ENCODE measurements at places on chromosomes 7 and 10. TPM values are rescaled to one million over a fixed set of nuclear protein-coding genes. Genes with fewer than 3 reads are reported as not detected.

Gene SRRM3
- not detected for total RNA-seq

Gene LRRC17
- 0.86 TPM for total RNA-seq

Gene LIPF
- not detected for total RNA-seq

Gene FGFBP3
- total RNA-seq: 1.7 TPM

Gene ASB4
- not detected for total RNA-seq

Gene OGDHL
- total RNA-seq: not detected

DNA sequence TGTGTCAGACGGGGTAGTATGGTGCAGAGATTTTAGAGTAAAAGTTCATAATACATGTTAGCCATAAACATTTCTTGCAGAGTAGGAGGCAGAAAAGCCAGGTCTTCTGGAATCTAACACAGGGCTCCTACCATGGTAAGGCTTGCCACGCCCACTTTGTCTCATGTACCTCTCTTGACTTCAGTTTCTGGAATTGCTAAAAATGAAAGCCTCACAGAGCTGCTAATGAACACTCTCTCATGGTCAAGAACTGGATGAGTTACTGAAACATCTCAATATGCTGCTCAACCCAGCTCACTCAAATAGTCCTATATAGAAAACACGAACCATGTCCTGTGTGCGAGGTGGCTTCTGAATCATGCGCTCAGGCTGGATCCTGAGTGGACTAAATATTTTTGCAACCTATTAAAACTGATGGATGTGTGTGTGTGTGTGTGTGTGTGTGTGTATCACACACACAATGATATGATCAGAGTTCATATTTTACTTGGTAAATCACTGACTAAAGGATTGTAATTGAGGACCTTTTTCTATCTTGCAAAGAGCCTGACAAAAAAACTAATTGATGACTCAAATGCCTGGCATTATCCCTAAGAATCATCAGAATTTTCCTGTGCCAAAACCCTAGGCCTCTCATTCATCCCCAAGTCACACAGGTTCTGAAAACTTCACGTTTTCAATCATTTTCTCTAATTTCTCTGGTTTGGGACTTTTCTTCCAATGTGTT, 1306.6 kb downstream of the XPNPEP1 start:
- no peak for DNase-seq

DNA sequence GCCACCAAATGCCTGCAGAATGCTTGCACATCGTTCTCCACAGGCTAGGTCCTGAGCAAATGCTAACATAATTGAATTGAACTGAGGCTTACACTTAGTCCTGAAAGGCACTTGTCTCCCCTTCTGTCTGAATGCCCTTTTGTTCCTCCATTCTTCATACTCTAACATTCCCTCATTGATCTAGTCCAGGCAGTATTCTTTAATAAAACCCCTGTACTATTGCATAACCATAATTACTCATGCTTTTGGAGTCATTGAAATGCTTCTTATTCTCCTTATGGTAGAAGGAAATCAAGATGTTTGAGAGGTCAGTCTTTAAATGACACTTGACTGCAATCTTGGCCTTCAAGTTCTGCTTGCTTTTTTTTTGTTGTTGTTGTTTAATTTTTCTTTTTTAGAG, 7.1 kb downstream of the PI4K2A start:
- no peak for DNase-seq

GRCh38 chr10:3472287-3473051, 299.9 kb upstream of the PITRM1 start:
- DNase-seq: no peak

DNA sequence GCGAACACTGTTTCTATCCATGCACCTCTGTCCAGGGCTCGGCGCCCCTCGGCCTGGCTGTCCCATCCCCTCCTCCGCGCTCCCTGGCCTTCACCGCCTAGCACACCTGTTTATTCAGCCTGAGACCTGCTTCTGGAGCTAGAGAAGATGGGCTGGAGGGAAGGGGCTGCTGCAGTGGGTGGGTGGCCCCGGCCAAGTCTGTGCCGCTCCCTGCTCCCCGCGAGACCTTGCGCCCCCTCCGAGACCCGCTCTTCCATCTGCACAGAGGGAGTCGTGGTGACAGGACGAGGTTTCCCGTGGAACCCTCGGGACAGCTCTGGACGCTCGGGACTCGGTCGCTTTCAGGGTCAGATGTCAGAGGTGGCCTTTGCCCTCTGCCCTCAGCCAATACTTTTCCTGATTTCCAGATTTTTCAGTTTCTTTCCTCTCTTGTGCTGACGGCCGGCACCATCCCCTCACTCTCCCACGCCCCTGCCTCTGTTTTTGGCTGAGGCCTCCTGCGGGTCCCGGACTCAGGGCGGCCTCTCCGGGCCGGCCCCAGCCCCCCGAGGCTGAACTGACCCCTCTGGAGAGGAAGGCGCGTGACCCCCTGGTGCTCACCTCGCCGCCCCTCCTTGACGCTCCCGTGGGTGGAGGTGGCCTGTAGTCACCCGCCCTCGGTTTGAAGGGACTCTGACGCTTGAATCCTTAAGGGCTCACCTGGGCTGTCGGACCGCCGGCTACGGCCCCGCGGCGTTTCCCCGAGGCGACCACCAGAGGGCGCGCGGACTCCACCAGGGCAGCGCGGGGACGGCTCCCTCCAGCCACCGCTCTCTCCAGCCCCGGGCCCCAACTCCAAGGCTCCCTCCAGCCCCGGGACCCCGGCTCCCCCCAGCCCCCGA, 15.6 kb downstream of the SHH start:
- DNase-seq: peak; percentile 60

DNA sequence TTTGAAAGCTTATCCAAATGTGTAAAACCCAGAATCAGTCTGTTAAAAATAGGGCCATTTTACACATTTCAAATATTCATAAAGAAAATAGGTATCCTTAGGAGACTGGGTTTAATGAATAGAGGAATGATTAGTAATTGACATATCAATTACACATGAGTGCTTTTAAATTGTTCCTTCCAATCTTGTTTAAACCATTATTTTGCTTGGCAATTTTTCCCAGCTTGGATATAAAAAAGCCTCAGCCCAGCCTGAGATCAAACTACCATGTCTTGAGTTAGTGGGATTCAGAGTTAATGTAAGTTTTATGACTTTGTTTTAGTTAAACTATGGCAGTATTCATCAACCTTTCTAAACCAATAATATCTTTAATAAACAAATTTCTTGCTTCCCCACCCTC, 28.3 kb downstream of the PARP12 start:
- DNase-seq: no peak

DNA sequence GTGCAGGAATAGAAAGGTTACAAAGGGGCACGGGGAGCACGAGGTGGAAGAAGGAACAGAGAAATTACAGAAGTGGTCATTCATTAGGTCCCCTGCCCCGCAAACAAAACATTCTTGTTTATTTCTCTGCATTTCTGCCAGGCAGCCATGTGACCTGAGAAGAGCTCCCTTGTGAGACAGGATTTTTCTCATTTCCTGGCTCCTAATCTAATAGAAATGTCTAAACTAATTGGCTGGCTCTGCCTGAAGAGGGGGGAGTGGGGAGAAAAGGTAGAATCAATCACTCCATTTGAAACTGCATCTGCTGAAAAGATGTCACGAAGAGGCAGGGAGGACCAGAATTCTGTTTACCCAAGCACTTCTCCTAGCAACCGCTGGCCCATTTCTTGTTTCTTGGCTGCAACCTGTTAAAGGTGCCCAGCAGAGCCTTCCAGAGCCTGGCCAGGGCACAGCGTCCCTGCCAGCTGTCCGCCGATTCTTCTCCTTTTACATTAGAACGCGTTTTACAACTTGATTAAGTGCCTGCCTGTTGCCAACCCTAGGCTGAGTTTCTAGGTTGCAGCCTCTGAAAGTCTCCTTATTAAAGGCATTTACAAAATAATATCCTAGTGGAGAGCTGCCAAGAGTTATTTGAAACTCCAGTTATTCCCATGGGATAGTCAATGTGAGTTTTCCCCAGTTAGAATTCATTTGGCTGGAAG, 1227.6 kb downstream of the TYW1 start:
- no peak for DNase-seq

- DNase-seq: no peak
Measured at GRCh38 chr7:3267966-3268690, 32.9 kb upstream of the SDK1 start.

DNA sequence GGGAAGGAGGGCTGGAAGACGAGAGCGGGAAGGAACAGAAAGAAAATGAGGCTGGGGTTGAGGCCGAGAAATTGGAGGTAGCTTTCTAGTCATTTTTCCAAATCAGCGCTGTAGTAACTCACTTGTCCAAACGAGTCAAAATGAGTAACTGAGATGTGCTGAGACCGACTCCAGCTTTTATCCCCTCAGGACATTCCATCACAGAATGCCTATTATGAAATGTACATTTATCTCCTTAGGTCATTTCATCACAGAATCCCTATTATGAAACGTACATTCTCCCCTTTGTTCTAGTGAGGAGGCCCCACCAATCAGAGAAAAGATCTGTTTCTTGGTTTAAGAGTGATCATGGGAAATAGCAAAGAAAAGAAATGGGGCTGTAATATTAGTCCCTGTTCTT, 55.7 kb upstream of the AMPH start:
- no peak for DNase-seq

GRCh38 chr7:98398567-98399372, 2.1 kb downstream of the BAIAP2L1 start:
- no peak for DNase-seq

DNA sequence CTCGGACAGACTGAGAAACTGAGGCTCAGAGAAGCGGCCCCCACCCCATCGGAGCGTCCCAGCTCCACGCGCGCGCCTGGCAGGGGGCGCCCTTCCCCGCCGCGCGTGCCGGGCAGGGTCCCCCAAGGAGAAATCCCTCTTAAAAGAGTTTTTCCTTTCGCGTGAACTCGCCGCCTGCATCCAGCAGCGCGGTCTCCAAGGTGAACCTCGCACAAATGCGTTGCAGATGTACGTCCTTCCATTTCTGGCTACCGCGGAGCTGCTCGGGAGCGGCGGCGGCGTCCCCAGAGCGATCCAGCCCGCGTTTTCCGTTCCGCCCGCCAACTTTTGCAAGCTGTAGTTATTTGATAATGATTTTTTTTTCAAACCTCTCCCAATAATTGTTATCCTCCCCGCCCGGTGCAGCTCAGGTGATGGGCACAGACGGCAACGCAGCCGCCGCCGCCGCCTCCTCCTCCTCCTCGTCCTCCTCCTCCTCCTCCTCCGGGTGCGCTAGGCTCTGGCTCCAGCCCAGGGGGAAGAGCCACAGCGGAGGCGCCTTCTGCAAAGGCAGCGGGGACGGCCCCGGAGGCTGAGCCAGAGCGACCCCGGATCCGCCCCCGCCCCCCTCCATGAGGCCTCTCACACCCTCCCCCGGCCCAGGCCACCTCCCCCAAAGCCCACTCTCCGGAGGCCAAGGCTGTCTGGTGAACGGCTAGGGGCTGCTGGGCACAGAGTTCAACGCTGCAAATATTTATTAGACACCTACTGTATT, 74.0 kb upstream of the CUX1 start:
- DNase-seq: peak; percentile 51

GRCh38 chr7:50678586-50678985, 104.1 kb downstream of the GRB10 start:
- no peak for DNase-seq

DNA sequence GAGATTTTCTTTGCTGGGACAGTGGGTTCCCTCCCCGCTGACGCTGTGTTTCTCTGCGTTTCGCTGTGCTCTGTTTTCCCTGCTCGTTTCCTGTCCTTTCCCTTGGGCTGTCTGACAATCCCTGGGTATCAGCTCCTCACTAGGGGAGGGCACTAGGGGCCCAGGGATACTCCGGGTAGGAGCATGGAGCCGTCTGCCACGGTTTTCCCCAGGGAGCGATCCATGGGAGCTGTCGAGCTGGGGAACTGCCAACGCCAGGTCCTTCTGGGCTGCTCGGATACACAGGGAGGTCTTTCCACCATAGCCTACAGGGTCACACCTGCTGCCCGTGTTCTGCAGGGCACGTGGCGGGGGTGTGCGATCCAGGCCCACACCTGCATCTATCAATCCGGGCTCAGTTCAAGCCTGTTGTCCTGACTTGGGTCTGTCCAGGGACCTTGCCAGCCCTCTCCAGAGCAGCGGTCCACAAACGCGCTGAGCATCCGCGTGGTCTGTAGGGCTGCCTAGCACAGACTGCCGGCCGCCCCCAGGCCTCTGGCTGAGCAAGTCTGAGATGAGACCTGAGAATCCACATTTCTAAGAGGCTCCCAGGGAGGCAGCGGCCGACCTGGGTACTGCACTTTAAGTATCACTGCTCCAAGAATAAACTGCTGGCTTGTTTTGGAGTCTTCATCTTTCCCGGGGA, 263.1 kb downstream of the ELFN1 start:
- DNase-seq: no peak

DNA sequence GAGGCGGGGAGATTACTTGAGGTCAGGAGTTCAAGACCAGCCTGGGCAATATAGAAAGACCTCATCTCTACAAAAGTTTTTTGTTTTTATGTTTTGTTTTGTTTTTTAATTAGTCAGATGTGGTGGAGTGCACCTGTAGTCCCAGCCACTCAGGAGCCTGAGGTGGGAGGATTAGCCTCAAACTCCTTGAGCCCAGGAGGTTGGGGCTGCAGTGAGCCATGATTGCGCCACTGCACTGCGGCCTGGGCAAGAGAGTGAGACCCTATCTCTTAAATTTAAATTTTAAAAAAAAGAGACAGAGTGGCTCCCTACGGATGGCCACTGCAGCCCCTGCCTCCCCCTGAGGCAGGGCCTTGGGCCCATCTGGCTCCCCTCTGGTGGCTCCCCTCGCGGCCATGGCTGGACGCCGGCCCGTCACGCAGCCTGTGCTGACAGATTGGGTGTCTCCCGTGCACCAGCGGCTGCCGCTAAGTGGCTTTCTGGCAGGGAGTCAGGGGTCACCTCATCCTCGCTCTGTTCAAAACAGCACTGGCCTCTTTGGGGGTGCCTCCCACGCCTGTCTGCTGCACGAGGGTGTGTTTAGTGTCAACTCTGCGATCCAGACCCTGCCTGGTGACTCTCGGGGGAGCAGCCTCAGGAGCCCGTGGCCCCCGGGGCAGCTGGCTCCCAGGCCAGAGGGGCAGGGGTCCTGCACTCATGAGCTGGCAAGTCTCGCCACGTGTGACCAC, 44.4 kb upstream of the ELN start:
- no peak for DNase-seq

GRCh38 chr10:110919349-110919931, at the start of gene SHOC2:
Gene SHOC2, plus strand, starts transcription at chr10:110919604. Its CDS starts 44,755 bp downstream, at chr10:110964359.
- peak; percentile 98 for DNase-seq

DNA sequence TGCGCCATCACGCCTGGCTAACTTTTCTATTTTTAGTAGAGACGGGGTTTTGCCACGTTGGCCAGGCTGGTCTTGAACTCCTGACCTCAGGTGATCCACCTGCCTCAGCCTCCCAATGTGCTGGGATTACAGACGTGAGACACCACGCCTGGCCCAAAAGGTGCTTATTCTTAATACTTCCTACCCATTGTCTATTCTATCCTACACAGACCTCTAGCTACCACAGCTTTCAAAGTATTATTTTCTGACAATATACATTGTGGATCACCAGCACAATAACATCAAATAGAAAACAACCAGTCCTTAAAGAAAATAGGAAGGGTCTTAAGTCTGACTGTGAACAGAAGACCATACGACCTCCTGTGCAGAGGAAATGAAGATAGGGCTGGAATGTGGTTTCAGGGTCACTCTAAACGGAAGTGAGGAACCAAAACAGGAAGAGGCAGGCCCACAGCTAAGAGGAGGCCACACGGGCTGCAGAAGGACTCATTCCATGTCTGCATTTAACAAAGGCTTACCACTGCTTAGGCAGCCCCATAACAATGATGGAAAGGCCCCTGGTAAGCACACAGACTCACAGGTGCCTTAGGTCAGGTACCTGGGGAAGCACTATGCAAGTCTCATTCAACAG, 115.2 kb downstream of the ZFAND4 start:
- DNase-seq: no peak

All from T-helper 17 cell (primary cell).